Mucosa of gallbladder (tissue), 1 donor: ENCODE measurements at places on chromosomes 11 and 22. TPM values are rescaled to one million over a fixed set of nuclear protein-coding genes. Genes with fewer than 3 reads are reported as not detected.

- no peak for DNase-seq
These were observed 10.0 kb downstream of the NFRKB start for GRCh38 chr11:129885381-129885780.

PANX1 gene
- total RNA-seq, result 13.5 TPM

CST6 gene
- total RNA-seq, result 1.0 TPM

DNA sequence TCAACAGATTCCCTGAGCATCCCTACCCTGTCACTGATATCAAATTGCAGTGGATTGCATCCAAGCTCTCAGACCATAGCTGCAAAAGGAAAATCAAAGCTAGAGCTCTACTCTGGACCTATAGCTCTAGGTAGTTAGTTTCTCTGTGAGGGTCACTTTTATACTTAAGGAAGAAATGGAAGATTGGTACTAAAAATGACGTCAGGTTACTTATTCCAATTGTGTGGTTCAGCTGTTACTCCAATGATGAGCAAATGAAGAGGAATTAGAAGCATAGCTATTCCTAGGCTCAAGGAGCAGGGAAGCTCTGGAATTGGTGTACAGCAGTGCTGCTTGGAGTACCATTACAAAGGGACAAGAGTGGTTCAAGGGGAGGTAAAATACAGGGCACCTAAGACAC is 36.4 kb upstream of the GLYATL1 start:
- DNase-seq, result no peak

HTR3A gene
- 0.29 TPM for total RNA-seq
